Omental fat pad (tissue), 4 donors: ENCODE measurements at places on chromosomes 1 and 21. TPM values are rescaled to one million over a fixed set of nuclear protein-coding genes. Genes with fewer than 3 reads are reported as not detected.

The EMC1 gene
- 54.3 TPM for total RNA-seq

- no peak for DNase-seq
These were observed 74.4 kb upstream of the TTC34 start for GRCh38 chr1:2875707-2876561.

GRCh38 chr1:234659538-234659937, 49.6 kb upstream of the IRF2BP2 start:
- DNase-seq, result no peak

The ATAD3A gene
- 17.3 TPM for total RNA-seq

DNA sequence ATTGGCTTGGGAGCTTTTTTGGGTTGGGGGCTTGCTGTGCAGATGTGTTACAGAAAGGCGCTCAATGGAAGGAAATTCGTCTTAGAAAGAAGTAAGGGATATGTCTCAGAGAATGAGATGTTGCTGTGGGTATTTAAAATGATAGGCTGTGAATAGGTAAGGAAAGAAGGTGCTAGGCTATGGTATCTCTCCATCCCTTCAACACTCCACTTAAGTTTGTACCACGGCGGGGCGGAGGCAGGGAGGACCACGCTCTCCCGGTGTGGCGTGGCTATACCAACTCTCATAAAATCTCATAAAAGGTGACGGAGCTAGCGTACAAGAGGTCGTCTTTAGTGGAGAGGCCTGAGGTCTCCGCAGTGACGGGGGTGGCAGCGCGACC, 305 bp upstream of the RPS6KC1 start:
- no peak for DNase-seq

DNA sequence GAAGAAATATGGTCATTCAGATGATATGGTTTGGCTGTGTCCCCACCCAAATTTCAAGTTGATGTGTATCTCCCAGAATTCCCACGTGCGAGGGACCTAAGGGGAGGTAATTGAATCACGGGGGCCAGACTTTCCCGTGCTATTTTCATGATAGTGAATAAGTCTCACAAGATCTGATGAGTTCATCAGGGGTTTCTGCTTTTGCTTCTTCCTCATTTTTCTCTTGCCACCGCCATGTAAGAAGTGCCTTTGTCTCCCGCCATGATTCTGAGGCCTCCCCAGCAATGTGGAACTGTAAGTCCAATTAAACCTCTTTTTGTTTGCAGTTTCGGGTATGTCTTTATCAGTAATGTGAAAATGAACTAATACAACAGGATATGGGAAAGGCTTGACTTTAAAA, 1.4 kb upstream of the DPM3 start:
- DNase-seq, result no peak

The S100A7A gene
- not detected for total RNA-seq

The SHE gene
- 23.4 TPM for total RNA-seq

DNA sequence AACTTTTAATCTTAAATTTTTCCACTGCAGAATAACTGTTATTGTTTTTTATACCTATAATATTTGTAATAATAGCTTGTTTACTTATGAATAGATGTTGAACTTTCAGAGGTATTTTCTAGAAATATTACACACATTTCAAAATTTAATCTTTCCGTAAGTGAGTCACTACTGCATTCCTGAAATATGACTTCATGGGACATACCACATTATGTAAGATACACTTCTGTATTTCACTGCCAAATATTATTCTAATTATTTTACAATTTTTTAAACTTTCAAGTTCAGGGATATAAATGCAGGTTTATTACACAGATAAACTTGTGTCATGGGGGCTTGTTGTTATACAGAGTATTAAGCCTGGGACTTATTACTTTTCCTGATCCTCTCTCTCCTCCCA, 2220.5 kb downstream of the NCAM2 start:
- DNase-seq, result no peak

DNA sequence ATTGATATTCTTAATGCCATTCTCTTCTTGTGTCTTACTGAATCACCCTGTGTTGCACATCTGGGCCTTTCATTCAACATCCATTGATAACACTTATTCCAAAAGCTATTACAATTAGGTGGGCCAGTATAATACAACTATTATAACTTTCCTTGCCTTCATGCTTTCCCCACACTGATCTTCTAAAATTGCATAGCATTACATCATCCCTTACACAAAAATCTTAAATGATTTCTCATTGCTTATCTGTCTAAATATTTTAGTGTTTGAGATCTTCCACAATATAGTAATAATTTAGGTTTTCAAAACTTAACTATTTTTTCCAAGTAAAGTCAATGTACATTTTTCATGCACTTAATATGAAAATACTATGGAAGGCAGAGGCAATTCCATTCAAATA, 1634.1 kb downstream of the PLA2G4A start:
- DNase-seq, result no peak

GRCh38 chr1:199269241-199269640, 630.4 kb downstream of the PTPRC start:
- no peak for DNase-seq

DNA sequence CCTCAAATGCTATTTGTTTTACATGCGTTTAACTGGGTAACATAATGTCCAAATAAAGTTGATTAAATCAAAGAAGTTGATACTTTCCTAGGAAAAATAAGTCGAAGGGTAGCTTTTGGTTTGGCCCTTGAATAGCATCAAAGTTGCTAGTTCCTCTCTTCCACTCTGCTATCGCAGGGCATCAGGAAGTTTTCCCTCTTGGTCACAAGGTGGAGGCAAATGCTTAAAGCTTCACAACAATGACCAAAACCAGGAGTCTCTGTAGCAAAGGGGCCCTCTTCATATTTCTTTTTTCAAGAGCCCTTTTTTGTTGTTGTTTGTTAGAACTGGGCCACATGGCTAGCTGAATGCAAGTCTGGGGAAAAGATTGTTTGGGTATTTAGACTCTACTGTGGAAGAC, 668.4 kb downstream of the KCNT2 start:
- DNase-seq, result no peak

DNA sequence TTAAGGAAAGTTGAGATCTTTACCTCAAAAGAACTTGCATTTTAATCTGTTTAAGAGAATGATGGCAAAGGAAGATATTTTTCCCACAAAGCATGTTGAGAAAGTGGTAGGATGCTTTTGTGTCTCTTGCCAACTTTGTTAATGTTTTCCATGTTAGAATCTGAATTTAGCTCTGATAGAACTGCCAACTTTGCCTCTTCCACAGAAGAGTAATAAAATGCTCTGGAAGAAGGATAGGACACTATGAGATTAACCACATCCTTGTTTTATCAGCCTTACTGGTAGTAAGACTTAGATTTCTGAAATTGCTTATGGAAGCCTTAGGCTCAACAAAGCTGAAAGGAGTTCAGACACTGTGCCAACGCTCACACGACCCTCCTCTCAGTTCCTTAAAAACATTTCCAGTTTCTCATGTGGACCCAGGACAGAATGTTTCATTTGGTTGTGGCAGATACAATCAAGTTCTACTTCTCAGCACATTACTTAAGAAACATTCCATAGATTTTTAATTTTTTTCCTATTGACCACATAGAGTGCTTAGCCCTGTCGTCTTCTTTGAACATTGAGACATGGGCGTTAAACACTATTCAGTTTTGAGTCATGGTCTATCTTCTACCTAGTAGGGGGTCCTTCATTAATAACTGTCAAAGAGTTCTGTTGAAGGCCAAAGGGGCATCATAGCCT, 59.0 kb downstream of the MTR start:
- no peak for DNase-seq

The LRRC39 gene
- 0.50 TPM for total RNA-seq

- no peak for DNase-seq
These were observed 527 bp downstream of the MACO1 start for GRCh38 chr1:25430967-25431881.
